ENCODE measurements at places on chromosomes 16 and 17.

DNA sequence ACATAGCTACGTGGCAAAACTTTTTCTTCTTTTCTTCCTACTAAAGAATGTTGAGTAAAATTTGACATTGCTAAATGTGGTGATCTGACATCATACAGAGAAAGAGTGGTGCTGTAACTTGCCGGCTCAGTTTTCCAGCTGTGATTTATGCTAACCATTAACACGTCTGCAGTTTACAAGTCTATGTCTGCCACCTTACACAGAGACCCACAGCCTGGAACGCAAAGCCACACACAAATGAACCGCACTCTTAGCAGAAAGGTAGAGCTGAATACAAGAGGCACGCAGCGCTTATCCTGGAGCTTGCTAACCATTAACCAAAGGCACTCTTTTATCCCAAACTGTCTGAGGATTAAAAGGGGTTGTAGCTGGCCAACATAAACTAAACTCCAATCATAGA is 31.9 kb downstream of the CACNG1 start:
- no peak overlapping the region for H3K4me3 ChIP-seq
- no peak overlapping the region for H3K27ac ChIP-seq
- H3K36me3 ChIP-seq: peaks cover 6% of the 10 kb centered on the region
- peaks cover 3% of the 10 kb centered on the region for H3K4me1 ChIP-seq

DNA sequence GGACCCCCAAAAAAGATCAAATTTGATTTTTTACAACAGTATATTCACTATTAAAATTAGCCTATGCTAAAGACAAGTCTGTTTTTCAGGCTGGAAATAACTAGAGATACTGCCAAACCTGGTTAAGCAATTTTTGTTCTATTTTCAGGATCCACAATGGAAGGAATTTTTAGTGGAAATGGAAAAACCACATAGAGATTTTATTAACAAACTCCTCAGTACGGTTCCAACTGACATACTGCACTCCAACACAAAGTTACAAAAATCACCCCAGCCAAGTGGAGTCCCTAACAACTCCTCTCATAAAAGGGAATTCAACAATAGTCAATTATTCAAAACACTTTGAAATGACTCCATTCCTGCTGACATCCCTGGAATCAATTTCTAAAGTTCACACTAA is 101.6 kb upstream of the TOB1 start:
- peaks cover 18% of the 10 kb centered on the region for H3K36me3 ChIP-seq
- no peak overlapping the region for H3K27ac ChIP-seq
- no peak overlapping the region for H3K4me3 ChIP-seq
- no peak for DNase-seq
- H3K27me3 ChIP-seq: no peaks in the 10 kb centered on the region

GRCh38 chr17:44892250-44892649 is 7.0 kb downstream of the EFTUD2 start:
- H3K27ac ChIP-seq: no peak overlapping the region
- H3K36me3 ChIP-seq: peaks cover 12% of the 10 kb centered on the region
- DNase-seq: no peak
- no peak overlapping the region for H3K4me3 ChIP-seq
- no peaks in the 10 kb centered on the region for H3K4me1 ChIP-seq

DNA sequence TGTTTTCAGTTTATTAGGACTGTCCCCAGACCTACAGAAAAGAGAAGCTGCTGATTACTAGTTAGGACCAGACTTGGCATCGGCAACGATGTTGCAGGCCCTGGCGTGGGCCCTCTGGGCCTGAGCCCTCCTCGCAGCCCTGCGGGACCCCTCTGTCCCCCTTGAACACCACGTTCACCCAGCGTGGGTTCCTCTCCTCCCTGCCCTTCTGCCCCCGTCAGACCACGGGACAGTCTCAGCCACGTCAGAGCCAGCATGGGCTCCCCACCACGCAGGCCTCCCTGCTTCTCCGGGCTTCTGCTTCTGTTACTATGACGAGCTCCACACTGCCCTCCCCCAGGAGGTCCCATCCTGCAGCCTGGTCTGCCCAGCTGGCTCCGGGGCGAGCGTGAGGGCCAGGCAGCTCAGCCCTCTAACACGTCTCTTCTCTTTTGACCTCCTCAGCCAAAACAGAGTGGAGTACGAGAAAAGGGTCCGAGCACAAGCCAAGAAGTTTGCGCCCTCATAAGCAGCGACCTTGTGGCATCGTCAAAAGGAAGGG is 9.1 kb upstream of the BAIAP3 start:
- no peaks in the 10 kb centered on the region for H3K27me3 ChIP-seq
- no peak for DNase-seq
- no peak overlapping the region for H3K27ac ChIP-seq
- peaks cover 39% of the 10 kb centered on the region for H3K36me3 ChIP-seq
- H3K4me1 ChIP-seq: no peaks in the 10 kb centered on the region
- H3K4me3 ChIP-seq: no peak overlapping the region

All from kidney (tissue), 22 donors.